Endothelial cell of umbilical vein (primary cell): ENCODE measurements at places on chromosomes 16 and 17. TPM values are rescaled to one million over a fixed set of nuclear protein-coding genes. Genes with fewer than 3 reads are reported as not detected.
A peak's percentile ranks its signal among the peaks of the same experiment; 100 is the strongest.

SLFN12 gene
- 29.9 and 42.6 TPM in 2 replicates for total RNA-seq

DNA sequence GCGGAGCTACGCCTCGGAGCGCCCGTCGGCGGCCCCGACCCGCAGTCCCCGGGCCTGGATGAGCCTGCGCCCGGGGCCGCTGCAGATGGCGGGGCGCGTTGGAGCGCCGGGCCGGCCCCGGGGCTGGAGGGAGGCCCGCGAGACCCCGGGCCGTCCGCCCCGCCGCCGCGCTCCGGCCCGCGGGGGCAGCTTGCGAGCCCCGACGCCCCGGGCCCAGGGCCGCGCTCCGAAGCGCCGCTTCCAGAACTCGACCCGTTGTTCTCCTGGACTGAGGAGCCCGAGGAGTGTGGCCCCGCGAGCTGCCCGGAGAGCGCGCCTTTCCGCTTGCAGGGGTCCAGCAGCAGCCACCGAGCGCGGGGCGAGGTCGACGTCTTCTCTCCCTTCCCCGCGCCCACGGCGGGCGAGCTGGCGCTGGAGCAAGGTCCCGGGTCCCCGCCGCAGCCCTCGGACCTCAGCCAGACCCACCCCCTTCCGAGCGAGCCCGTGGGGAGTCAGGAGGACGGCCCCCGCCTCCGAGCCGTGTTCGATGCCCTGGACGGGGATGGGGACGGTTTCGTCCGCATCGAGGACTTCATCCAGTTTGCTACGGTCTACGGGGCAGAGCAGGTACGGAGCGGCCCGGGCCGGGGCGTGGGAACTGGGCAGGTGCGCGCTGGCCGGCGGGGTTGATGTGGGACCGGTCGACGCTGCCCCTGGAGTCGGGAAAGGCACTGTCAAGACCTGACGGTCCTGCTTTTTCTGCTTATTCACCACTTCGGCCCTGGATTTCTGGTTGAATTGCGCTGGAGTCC, 861 bp downstream of the RAB11FIP3 start:
- peak; percentile 16 for DNase-seq

GRCh38 chr17:10657879-10658278, 770 bp upstream of the MYH3 start:
- no peak for DNase-seq

CHST6 gene
- total RNA-seq = 0.60 and 0.81 TPM in 2 replicates

PRSS27 gene
- total RNA-seq = 0.53 and 0.60 TPM in 2 replicates

- DNase-seq = no peak
These were observed 17.4 kb upstream of the GPRC5C start for GRCh38 chr17:74414510-74414909.

PTGES3L gene
- total RNA-seq = not detected in 2 replicates

- no peak for DNase-seq
These were observed 52.7 kb downstream of the LMF1 start for GRCh38 chr16:918068-918467.

GRCh38 chr16:8622315-8622656, 788 bp downstream of the METTL22 start:
- no peak for DNase-seq

- no peak for DNase-seq
These were observed 10.6 kb upstream of the TFAP4 start for GRCh38 chr16:4283441-4283840.

SMPD3 gene
- not detected in 2 replicates for total RNA-seq

- DNase-seq = peak; percentile 61
These were observed 892 bp downstream of the ABCC1 start for GRCh38 chr16:15950161-15950854.

GRCh38 chr16:69396187-69397061, 10.6 kb upstream of the TERF2 start:
- DNase-seq = peak; percentile 85

- DNase-seq = no peak
These were observed 3.6 kb downstream of the ZNRF1 start for GRCh38 chr16:75002474-75002873.

TPSD1 gene
- total RNA-seq = not detected in 2 replicates

GRCh38 chr17:17783116-17783824, 53.5 kb downstream of the SREBF1 start:
- peak; percentile 32 for DNase-seq

GRCh38 chr16:86170720-86171119, 271.8 kb downstream of the IRF8 start:
- no peak for DNase-seq

KRTAP4-1 gene
- total RNA-seq = not detected in 2 replicates

TBC1D3I gene
- total RNA-seq = 0.60 and 1.3 TPM in 2 replicates

HIRIP3 gene
- 8.6 and 8.7 TPM in 2 replicates for total RNA-seq

PSMB3 gene
- 213 and 227 TPM in 2 replicates for total RNA-seq

GRCh38 chr17:81153340-81153803, 11.9 kb upstream of the PVALEF start:
- no peak for DNase-seq

GRCh38 chr16:82649766-82650165, 23.0 kb downstream of the CDH13 start:
- DNase-seq = no peak
